Foreskin keratinocyte (primary cell): ENCODE measurements at places on chromosomes 11 and 22. TPM values are rescaled to one million over a fixed set of nuclear protein-coding genes. Genes with fewer than 3 reads are reported as not detected.

GRCh38 chr11:114430290-114430689 lies 9.0 kb upstream of the REXO2 start:
- DNase-seq, result no peak

- no peak for DNase-seq
Observed at GRCh38 chr22:23404689-23405365, 175.3 kb downstream of the IGLL1 start.

GRCh38 chr11:13949876-13950275 lies 12.6 kb upstream of the SPON1 start:
- no peak for DNase-seq

DNA sequence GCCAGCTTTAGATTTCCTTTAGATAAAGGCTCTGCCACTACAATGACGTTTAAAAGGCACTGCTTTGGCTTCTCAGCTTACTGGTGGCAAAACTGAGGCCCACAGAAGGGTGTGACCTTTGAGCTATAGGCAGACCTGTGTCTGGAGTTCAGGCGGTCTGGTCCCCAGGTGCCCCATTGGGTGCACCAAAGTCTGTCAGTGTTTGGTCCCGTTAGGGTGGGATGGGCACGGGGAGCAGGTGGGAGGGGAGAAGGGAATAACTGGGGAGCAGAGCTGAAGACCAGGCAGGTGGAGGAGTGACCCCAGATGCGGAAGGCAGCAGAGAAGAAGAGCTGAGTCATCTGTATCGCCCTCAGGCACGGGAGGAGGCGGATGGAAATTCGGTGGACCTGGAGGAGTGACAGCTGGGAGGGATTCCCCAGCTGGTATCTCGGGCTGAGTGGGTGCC lies 45.3 kb upstream of the GCAT start:
- no peak for DNase-seq

GRCh38 chr11:37142591-37142990 lies 544.6 kb upstream of the RAG2 start:
- no peak for DNase-seq

DNA sequence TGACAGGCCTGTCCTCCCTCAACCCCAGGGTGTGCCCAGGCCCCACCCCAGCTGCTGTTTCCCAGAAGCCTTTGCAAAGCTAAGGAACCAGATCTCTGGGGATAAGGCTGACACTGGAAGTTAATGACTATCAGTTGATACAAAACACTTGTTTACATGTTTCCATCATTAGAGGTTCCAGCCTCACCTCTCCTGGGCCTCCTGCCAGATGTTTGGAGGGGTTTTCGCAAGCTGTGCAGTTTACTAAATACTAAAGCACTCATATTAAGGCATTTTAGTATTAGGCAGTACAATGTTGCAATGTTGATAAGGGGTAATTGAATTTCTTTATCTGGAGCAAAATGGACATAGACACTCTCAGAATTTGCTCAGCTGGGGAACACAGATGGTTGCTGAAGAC lies 218.7 kb downstream of the INSC start:
- DNase-seq, result no peak

GRCh38 chr11:103877221-103877620 lies 159.2 kb upstream of the DDI1 start:
- no peak for DNase-seq

DNA sequence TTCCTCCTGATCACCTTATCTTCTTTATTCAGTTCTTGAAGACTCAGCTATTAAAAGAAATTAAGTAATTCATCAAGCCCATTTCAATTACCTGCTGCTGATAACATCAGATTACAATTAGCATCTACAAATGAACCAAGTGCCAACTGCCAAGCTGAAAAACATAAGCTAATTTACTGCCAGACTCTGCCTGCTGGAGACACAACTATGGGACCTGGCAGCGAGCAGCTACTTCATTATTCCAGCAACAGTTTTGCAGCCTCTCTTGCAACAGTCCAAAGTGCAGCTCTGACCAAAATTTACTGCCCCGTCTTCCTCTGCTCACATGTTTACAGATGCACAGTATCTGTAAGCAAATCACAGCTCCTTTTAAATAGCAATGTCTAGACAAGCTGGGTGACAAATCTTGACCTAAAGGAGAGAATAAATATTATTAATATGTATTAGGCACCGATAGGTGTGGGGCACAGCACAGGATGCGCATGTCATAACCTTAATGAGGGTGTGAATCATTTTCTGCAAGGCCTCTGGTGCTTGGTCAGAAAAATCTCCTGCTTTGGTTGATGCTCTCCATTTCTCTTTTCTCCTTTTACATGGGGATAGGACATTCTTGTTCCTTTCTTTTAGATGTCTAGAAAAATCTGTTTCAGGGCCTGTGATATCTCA lies 232.2 kb upstream of the PITPNB start:
- DNase-seq, result no peak

- DNase-seq, result peak; percentile 77
Observed at GRCh38 chr11:9150501-9150900, 59.1 kb upstream of the SCUBE2 start.

GRCh38 chr11:12769834-12770345 lies 95.7 kb downstream of the TEAD1 start:
- DNase-seq, result peak; percentile 92

GRCh38 chr11:20014067-20014402 lies 146.2 kb downstream of the DBX1 start:
- no peak for DNase-seq

DNA sequence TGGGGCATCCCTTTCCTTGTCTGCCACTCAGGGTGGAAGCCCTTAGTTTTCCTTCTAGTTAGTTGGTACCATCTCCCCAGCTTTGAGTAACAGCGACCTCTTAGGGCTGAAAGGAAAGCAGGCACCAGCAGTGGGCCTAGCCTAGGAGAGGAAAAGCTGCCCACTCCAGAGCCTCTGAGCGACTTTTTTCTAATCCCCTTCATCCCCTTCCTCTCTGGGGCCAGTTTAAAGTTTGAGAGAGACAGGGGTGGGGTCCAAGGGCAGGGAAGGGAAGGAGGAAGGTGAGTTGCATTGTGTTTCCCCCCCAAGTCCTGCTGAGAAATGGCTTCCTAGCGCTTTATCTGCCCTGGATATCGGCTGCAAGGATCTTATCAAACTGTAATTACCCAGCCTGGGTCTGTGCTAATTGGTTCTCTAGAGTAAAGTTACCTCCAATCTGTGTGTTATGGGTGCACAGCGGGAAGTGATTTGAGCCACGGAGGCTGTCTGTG lies 573.9 kb upstream of the CADM1 start:
- DNase-seq, result no peak

GRCh38 chr11:23021287-23021863 lies 161.1 kb upstream of the CCDC179 start:
- DNase-seq, result peak; percentile 14

DNA sequence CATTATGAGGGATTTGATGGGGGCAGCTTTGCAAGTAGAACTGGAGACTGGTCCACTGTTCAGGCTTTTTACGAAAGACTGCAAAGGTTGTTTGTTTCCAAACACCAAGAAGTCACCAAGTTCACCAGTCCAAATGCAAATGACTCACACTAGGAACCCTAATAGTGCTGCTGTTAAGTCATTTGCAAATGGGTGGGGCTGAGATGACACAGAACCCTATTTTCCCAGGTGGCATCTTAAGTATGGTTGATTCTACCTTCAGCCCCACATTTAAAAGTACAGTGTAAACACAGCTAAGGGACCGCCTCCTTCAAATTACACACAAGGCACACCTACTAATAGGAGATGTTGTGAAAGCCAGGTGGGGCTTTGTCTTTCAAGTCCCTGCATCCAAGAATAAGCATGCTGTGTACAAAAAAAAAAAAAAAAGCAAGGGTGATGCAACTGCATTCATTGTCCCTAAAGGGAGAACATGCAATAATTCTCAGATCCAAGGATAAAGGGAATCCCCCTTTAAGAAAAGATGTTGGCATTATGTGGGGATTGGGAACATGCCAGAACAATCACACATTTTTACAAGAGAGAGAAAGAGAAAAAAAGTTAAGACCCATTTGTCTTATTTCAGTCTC lies 27.3 kb downstream of the BDNF start:
- peak; percentile 10 for DNase-seq

DNA sequence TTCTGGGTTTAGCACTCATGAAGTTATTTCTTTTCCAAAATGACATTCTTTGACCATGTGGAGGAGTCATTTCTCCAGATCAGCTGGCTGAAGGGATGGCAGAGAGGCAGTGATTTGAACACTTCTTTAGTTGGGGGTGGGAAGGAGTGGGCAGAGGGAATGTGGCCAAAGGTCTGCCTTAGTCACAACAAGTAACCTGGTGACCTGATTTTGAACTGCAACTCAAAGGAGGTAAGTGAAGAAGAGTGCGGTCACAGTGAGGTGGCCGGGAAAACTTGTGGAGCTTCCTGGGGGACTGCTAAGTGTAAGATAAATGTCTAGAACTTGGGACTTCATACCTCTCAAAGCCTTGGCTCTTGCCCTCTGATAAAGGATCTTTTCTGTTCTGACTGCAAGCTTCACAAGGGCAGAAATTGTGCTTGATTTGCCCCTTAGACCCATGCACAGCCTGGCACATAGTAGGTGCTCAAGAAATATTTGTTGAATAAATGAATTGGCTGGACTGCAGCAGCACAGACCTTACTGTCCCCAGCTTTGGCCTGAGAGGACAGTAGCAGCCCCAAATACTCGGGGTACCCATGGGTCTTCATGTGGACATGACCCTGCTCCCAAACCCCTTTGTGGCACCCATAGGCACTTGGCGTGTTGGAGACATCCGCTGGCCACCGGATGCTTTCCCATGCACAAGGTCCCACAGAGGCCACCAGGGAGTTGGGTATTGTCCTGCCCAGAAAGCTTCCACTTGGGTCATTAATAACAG lies 99.0 kb upstream of the ALX4 start:
- DNase-seq, result no peak

DNA sequence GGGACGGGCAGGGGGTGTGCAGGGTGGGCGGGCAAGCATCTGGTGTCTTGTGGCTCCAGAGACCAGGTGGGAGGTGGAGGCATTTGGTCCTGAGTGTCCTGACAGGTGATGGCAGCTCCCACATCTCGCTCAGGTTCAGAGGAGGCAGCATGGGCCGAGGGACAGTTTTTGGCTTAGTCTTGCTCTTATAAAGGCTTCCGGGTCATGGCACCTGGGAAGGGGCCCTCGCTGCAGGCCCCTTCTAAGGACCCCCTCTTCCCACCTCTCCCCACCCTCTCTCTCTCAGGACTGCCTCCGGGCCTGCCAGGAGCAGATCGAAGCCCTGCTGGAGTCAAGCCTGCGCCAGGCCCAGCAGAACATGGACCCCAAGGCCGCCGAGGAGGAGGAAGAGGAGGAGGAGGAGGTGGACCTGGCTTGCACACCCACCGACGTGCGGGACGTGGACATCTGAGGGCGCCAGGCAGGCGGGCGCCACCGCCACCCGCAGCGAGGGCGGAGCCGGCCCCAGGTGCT lies 9.9 kb downstream of the CCND1 start:
- DNase-seq, result no peak

GRCh38 chr22:17479135-17479534 lies 84.2 kb upstream of the SLC25A18 start:
- no peak for DNase-seq

GRCh38 chr11:34358728-34359547 lies 1.1 kb upstream of the ABTB2 start:
- peak; percentile 72 for DNase-seq

DNA sequence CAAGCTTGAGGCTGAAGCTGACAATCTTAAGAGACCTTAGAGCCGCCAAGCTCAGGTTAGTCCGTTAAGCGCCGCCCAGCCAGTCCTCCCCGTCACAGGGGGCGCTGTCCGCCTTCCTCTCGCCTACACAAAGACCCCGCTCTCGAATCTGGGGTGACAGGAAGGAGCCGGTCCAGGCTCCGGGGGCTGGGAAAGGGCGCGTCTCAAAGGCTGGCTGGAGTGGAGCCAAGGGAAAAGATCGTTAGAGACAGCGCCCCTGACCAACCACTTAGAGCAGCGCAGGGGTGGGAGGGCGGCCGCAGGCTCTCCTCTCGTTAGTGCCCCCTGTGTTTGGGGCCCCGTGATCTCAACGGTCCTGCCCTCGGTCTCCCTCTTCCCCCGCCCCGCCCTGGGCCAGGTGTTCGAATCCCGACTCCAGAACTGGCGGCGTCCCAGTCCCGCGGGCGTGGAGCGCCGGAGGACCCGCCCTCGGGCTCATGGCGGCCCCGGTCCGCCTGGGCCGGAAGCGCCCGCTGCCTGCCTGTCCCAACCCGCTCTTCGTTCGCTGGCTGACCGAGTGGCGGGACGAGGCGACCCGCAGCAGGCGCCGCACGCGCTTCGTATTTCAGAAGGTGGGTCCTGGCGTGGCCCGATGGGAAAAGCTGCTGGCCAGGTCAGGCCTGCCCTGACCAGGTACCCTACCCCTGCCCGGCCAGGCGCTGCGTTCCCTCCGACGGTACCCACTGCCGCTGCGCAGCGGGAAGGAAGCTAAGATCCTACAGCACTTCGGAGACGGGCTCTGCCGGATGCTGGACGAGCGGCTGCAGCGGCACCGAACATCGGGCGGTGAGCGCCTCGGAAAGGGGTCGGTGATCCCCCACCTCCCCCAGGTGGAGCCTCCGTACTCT lies at the start of gene MUS81:
MUS81 (plus strand) TSS at position 156 of the 887 bp plus-strand sequence; CDS start at position 477, 321 bp downstream.
- peak; percentile 97 for DNase-seq

- peak; percentile 17 for DNase-seq
Observed at GRCh38 chr11:69320756-69321741, 27.1 kb downstream of the MYEOV start.

GRCh38 chr11:95684701-95685100 lies 104.9 kb downstream of the FAM76B start:
- no peak for DNase-seq

The CCDC116 gene
- total RNA-seq, result 0.07 and 0.10 TPM in 2 replicates

The TRIM29 gene
- total RNA-seq, result 177 and 190 TPM in 2 replicates

The CSNK2A3 gene
- total RNA-seq, result 1.3 and 1.7 TPM in 2 replicates

The VPS11 gene
- 23.2 and 27.7 TPM in 2 replicates for total RNA-seq

The OR5T1 gene
- not detected in 2 replicates for total RNA-seq

The PRMT3 gene
- 22.4 and 26.5 TPM in 2 replicates for total RNA-seq

The SBF2 gene
- 21.3 and 22.7 TPM in 2 replicates for total RNA-seq

The ADM gene
- 28.7 and 34.1 TPM in 2 replicates for total RNA-seq

The BARX2 gene
- total RNA-seq, result 0.65 and 1.8 TPM in 2 replicates

The FERMT3 gene
- total RNA-seq, result 0.39 and 0.75 TPM in 2 replicates

The P4HA3 gene
- total RNA-seq, result 0.63 and 0.85 TPM in 2 replicates

The ADAMTS8 gene
- not detected in 2 replicates for total RNA-seq

The PDHX gene
- total RNA-seq, result 26.3 and 29.7 TPM in 2 replicates
